GM04503 (cell line): ENCODE measurements at places on chromosomes 4 and X.

DNA sequence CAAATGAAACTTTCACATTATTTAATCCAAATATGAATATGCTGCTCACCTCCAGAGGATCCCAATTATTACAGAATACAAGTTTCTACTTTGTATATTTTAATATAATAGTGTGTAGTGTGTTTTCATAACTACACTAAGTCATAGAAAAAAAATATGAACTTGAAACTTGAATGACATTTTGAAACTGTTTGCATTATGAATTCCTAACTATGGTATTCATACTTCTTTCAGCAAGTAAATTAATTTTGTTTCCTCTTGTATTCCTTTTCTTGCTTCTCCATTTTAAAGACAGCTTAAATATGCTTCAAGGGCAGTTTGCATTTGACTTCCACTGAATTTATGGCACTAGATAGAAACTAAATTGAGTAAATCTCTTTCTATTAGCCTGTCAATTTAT lies 177.1 kb downstream of the BMPR1B start:
- no peak for DNase-seq

GRCh38 chr4:150010525-150011126 lies 67.6 kb upstream of the DCLK2 start:
- no peak for DNase-seq

- no peak for DNase-seq
Observed at GRCh38 chrX:147917700-147918695, 6.3 kb downstream of the FMR1 start.

GRCh38 chr4:152467101-152467500 lies 68.8 kb downstream of the FBXW7 start:
- no peak for DNase-seq

DNA sequence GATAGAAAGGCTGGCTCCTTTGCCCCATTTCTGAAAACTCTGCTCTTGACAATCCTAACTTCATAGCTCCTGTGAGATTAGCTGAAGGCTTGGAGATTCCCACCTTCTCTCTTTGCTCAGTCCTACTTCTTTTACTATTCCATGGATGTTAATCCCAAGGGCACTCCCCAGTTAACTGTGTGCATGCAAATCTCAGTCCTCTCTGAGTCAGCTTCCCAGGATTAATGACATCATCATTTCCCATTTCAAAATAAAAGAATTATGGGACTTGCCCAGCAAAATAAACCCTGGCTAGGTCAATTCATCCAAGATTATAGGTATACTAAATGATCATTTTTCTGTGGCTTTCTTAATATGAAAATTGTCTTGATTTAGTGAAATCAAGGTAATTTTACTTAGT lies 328.6 kb upstream of the NR3C2 start:
- DNase-seq, result no peak

DNA sequence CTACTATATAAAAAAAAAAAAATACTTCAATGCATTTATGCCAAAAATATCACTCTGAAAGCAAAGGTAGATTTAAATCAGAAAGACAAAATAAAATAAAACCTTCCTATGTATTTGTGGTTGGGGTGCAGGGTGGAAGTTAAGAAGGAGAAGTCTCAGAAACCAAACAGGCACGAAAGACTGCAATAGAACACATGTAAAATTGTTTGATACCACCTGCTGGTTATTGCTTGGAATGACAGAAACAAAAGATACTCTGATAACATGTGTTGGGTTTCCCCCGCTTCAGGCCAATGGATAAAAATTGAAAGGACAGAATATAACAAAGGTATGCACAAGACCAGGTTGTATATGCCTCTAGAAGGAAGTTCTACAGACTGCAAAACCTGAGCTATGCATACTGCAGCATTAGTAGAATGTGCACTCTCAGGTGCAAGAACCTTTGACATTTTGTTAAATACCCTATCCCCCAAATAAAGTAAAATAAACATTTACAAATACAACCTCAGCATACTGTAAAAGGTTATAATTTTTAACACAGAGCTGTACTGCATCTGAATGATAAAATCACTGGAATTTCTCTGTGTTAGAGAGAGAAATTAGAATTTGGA lies 118.8 kb downstream of the GABRA2 start:
- no peak for DNase-seq

DNA sequence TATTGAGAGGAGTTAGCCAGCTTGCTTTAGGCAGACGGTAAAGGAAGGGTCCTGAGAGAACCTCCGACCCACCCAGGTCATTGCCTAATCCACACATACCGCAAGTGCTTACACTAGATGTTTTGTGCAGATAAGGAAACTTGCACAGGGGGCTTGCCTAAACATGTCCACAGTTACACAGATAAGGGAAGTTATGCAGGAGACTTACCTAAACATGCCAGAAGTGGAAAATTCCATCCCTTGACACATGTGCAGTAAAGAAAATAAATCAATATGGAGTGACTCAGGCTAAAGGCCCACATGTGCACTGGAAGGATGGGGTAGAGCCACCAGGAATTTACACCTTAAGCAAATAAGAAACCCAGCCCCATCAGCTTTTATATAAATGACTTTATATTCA lies 232.8 kb upstream of the HDX start:
- no peak for DNase-seq

DNA sequence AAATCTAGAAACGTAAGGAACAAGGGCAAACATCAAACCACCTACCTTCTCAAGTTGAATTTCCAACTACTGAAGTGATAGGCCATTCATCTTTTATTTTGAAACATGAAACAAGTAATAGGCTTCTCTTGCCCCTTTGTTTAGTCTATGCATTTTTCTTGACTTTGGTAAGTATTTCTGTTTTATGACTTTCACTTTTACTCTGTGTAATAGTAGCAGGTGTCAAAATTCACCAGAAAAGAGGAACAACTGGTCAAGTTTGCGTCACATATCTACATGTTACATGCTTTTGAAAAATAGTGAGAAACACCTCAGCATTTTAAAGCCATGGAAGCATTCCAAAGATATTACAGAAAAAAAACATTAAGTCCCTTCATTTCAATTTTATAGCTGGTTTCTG lies 157.1 kb upstream of the FTHL17 start:
- DNase-seq, result no peak

- no peak for DNase-seq
Observed at GRCh38 chr4:94920369-94920768, 162.6 kb downstream of the BMPR1B start.

DNA sequence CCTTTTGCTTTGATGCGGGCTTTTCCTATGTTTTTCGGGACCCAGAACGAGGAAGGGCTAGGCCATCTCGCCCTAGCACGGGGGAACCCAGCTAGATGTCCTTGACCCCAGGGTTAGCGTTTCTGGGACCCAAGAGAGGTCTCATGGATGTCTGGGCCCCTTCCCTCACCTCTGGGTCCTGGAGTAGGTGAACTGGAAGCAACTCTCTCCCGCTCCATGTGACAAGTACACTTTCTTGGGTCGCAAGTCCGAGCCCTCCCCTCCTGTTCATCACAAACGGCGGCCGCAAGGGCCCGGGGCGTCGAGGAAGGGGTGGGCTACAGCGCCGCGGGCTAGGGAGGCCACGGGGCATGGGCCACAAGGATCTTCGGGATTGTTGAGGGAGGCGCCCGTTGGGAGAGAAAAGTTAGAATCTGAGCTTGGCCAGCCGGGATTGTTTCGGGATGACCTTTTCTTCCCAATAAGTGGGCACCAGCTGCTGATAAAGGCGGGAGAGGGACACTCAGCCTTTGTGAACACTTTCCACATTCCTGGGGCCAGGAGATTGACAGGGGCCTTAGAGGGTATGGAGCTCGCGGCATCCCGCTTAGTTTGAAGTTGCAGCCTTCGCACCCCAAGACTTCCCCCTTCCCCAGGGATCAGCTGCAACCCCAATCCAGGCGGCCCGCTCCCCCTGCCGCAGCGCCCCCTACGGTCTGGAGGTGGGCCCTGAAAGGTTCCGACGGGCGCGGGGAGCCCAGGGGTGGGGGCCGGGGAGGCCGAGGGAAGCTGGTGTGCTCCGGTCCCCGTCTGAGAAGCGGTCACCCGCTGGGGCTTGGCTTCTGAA lies 136.9 kb upstream of the ZIC3 start:
- DNase-seq, result no peak

GRCh38 chr4:96052827-96053226 lies 212.9 kb downstream of the PDHA2 start:
- DNase-seq, result no peak

DNA sequence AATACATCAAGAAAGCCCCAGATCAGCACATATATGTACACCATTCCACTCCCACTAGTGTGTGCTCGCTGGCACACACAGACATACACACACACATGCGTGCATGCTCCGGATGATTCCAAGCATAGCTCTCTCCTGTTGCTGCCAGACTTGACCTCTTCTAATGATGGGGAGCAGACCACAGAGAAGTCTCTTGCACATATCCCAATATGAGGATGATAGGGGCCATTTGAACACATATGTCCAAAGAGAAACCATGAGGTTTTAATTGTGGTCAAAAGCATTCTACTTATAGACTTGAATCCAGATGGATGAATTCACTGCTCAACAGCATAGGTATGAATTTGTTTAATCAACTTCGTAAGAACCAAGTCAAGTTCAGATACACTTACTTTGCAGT lies 214.9 kb downstream of the AFF2 start:
- DNase-seq, result no peak

DNA sequence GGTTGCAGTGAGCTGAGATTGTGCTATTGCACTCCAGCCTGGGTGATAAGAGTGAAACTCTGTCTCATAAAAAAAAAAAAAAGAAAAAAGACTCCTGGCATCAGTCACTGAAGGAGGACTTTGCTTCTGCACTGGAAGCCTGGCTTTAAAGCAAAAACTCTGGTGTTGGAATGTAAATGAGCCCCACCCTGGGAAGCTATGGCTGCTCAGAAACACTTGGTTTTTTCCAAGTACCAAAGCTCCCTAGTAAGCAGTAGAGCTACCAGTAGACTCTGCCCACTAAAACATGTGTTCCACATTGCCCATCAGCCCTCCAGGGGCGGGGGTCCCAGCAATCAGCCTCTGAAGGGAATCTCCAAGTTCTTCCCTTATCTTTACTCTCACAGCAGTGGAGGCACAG lies 154.4 kb downstream of the SHROOM3 start:
- peak; percentile 80 for DNase-seq

DNA sequence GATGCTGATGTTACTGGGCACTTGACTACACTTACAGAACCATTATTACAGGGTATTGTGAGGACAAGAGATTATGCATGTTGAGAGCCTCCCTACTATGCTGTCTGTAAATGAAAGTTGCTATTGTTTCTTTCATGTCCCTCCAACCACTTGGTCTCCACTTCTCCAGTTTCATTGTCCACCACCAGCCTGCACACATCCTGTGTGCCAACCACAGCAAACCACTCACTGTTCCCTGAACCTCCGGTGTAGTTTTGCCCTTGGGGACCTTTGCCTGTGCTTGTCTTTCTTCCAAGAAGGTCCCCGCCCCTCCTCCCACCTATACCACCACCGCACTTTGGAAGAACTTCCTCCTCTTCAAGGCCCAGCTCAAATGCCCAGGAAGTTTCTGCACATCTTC lies 43.1 kb upstream of the AFF2 start:
- DNase-seq, result no peak

DNA sequence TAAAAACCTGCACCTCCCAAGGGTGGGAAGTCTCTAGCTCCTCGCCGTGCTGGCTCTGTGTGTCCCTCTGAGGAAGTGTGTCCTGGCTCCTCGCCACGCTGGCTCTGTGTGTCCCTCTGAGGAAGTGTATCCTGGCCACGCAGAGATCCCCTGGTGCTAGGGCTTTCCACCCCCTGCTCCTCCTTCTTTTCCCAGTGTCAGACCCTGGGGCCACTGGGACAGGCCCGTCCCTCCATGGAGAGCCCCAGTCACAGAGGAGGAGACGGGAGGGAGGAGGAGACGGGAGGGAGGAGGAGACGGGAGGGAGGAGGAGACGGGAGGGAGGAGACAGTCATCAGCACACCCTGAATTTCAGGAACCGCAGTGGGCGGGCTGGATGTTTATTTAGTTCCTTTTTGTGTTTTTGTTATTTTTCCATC lies 53.8 kb upstream of the HGFAC start:
- no peak for DNase-seq

DNA sequence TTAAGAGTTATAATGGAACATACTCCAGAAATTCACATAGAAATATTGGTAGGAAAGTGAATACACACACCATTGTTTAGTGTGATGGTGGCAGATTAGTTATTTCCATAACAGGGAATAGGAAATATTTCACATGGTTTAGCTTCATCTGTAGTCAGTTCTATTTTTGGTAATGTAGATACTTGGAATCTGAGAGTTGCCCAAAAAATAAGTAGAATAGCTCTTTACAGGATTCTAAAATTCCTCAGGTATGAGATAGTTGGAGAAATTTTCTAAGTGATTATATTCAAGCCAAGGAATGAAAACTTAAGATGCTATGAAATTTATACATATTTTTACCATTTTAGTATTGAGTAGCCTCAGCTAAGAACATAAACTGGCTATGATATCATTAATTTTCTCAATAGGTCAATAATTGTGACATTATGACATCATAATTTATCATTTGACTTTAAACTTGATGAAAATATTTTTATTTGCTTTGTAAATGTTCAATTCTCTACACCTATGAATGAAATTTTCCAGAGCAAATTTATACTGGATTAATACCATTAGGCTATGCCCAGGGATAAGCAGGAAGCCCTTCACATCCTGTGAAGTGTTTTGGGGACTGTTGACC lies 35.8 kb downstream of the CPEB2 start:
- no peak for DNase-seq

GRCh38 chr4:1841201-1841886 lies 14.6 kb downstream of the LETM1 start:
- no peak for DNase-seq

- no peak for DNase-seq
Observed at GRCh38 chr4:26076896-26077295, 162.9 kb downstream of the SMIM20 start.

DNA sequence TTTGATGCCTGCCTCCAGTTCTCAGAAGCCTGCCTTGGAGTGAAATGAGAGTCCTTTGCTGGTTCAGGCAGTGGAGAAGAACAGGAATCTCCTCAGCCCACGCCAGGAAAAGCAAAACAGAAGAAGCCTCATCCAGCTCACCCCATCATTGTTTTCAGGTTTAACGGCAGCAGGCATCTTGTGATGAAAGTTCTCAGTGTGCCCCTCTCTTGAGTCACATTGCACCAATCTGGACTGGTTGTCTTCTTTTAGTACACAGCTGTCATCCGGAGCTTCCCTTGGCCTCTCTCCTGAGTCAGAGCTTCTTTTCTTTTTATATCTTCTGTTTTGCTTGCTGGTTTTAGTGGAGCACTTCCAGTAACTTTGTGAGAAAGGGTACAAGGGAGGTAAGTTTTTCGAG lies 50.9 kb downstream of the TSPAN7 start:
- DNase-seq, result no peak

- no peak for DNase-seq
Observed at GRCh38 chr4:153825126-153825525, 36.2 kb upstream of the SFRP2 start.
